ENCODE measurements at places on chromosomes 6 and 20.

DNA sequence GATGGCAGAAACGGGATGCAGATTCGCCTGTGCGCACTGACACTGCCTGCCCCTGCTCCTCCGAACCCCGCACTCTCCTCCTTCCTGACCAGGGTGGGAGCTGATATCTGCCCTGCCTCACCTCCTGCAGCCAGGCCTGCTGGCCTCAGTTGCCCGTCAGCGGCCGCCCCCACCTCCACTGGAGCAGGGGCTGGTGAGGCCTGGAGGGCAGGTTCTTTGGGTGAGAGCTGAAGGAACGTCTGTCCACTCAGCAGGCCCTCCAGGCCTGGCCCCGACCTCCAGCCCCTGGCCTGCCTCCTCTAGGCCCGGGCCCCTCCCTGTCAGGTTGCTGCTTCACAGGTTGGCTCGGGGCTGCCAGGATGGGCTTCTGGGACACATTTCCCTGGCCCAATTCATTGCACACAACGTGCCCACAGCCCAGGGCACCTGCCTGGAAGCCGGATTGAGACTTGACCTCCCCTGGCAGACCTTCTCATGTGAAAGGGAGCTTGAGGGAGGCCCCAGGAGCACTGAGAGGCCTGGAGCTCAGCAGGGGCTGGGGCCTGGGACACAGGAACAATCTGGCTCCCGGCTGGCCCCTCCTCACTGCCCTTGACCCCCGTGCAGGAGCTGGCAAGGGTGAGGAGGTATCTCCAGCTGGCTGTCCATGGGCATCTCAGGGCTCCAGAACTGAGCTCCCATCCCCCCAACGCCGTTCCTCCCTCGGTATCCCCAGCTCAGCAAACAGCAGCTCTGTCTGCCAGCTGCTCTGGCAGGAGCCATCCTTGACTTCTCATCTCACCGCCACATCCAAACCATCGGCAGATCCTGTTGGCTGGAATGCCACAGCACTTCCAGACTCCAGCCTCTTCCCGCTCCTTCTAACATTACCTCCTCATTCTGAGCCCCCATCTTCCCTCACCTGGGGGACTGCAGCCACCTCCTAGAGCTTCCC, 39.5 kb downstream of the SPDEF start:
- DNase-seq = no peak

GRCh38 chr6:1597121-1597744, 12.5 kb upstream of the FOXC1 start:
- DNase-seq = no peak

- DNase-seq = no peak
These were observed 3.6 kb upstream of the CD83 start for GRCh38 chr6:14113976-14114375.

- no peak for DNase-seq
These were observed 399.9 kb upstream of the MARCKS start for GRCh38 chr6:113457198-113457597.

- DNase-seq = no peak
These were observed 309.3 kb downstream of the HDGFL1 start for GRCh38 chr6:22878706-22879105.

DNA sequence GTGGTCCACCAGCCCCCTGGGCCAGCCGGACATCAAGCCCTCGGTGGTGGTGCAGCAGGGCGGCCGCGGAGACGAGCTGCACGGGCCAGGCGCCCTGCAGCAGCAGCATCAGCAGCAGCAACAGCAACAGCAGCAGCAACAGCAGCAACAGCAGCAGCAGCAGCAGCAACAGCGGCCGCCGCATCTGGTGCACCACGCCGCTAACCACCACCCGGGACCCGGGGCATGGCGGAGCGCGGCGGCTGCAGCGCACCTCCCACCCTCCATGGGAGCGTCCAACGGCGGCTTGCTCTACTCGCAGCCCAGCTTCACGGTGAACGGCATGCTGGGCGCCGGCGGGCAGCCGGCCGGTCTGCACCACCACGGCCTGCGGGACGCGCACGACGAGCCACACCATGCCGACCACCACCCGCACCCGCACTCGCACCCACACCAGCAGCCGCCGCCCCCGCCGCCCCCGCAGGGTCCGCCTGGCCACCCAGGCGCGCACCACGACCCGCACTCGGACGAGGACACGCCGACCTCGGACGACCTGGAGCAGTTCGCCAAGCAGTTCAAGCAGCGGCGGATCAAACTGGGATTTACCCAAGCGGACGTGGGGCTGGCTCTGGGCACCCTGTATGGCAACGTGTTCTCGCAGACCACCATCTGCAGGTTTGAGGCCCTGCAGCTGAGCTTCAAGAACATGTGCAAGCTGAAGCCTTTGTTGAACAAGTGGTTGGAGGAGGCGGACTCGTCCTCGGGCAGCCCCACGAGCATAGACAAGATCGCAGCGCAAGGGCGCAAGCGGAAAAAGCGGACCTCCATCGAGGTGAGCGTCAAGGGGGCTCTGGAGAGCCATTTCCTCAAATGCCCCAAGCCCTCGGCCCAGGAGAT, 1.0 kb downstream of the POU3F2 start:
- no peak for DNase-seq

DNA sequence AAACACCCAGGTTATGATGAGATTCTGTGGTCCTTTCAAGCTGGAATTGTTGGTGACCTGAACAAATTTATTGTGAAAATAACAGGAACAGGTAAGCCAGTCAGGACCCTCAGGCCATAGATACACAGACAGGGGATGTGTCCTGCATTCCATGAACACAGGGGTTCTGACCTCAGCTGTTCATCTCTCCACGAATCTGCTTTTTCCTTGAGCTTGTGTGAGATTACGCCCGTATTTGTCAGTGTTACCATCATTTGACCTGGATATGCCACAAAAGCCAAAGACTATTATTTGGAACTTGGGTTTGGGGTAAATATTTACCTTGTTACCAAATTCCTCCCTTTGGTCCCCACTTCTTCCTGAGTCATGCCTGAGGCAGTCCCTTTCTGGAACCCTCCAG, 288.9 kb downstream of the PREX1 start:
- DNase-seq = no peak

DNA sequence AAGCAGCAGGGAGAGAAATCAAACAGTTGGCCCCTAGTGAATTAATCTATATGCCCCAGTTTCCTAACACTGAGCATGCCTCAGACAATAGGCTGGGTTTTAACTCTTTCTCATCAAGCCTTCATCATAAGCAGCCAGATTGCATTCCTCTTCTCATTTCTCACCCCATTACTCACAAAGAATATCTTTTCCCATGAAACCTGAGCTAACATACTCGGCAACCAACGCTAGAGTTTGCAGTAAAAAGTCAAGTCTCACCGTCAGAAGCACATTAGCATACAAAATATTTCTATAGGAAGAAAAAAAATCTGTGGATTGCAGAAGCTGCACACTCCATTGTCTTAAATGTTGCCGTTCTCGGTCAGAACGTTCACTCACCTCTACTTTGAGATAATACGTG, 429.9 kb upstream of the ARID1B start:
- DNase-seq = no peak

- no peak for DNase-seq
These were observed 32.7 kb downstream of the TOX2 start for GRCh38 chr20:43947316-43947710.

GRCh38 chr20:63942250-63942951, 13.8 kb downstream of the UCKL1 start:
- DNase-seq = no peak

GRCh38 chr6:103538381-103538780, 1321.3 kb downstream of the HACE1 start:
- no peak for DNase-seq

GRCh38 chr6:20891161-20891560, 356.9 kb downstream of the CDKAL1 start:
- DNase-seq = no peak

DNA sequence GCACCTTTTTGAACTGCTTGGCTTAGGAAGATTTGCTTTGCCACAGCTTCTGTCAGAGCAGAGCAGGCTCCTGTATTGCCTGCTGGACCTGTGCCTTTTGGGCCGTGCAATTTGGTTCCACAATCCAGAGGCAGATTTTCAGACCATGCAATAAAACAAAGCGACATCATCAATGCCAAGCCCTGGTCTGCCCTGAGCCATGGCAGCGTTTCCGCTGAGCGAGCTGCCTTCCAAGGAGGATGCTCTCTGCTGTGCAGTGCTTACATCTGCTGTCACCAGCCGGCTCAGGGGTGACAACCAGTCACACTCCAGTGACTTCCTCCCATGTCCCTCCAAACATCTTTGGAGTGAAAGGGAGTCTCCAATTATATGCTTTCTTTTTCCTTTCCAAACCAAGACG, 282.2 kb downstream of the CDH26 start:
- no peak for DNase-seq

DNA sequence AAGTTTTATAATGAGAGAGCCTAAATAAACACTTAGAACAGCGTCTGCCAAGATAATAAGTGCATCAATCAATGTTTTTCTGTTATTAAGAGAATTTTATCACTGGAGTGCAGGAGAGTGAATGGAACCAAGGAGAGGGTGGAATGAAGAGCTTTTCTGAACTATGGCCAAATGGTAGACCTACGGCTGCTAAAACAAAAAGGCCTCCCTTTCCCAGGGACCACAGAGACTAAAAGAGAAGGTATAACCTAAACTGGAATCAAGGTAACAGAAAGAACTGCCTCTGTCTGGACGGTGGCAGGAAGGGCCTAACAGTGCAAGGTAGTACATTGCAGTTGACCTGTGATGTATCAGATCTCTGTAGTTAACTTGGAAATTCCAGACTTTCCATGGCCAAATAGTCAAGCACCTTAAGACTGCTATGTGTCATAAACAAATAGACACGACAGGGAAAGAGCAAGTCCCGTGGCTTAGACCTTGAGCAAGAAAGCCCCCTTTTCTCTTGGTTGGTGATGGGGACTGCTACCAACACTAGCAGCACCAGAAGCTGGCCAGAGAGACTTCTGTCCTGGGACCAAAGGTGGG, 5.5 kb downstream of the CNKSR3 start:
- no peak for DNase-seq

DNA sequence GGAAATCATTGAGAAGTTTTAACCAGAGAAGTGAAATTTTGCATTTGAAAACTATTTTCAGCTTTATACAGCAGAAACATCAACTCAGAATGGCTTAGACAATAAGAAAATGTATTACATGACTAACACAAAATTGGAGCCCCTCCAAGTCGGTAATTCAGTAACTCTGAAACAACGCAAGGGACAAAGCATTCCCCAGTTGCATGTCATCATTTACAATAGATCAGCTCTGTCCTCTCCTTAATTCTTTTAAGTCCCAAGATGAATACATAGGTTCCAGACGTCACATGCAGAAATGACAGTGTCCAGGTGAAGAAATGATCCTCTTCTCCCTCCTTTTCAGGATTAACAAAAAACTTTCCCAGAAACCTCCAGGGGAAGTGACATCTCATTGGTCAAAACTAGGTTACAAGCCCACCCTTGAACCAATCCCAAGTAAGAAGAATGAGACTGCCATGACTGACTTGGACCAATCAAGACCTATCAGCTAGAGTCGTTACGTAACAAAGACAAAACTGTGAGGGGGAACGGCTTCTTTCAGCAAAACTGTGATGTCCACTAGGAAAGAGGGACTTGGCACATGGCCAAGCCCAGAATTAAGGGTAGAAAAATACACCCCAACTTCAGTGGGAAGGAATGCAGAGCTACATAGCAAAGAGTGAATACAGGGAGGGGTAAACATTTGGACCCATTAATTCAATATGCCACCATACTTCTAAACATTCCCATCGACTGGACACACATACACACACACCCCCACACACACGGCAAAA, 149.8 kb upstream of the PRND start:
- DNase-seq = no peak

GRCh38 chr20:63314015-63314471, 21.1 kb downstream of the COL20A1 start:
- no peak for DNase-seq

DNA sequence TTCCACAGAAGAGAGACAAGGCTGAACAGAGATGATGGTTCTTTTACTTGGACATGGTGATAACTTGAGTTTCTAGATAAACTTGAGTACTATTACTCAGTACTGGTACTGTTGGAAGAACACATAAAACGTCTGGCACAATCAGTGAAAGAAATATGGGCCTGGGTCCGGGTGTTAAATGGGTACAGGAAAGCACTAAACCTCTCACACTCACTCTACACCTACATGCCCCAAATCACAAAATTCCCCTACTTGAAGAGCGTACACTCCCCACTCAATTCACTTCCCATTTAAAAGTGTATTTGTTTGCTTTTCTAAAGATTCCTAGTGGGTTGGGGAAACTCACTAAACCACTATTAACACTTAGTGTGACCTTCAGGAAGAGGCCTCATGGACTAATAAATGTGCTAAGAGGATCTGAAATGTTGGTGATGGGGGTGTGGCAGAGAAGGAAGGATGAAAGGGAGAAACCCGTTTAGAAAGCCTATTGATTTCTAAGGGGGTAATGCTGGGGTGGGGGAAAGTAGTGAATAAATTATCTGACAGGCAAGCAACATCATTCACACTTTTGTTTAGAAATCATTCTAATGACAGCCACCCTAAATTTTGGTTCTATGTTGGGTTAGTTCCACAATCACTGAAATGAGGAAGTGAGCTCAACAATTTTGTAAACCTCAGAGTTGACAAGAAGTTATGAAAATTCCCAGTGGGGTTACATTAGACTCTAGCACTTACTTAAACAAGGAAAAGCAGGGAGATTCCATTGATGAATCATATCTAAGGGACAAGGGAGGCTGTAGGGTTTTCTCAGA, 222.6 kb upstream of the MARCKS start:
- DNase-seq = no peak

GRCh38 chr20:36606158-36607066, 833 bp downstream of the RAB5IF start:
- DNase-seq = no peak

DNA sequence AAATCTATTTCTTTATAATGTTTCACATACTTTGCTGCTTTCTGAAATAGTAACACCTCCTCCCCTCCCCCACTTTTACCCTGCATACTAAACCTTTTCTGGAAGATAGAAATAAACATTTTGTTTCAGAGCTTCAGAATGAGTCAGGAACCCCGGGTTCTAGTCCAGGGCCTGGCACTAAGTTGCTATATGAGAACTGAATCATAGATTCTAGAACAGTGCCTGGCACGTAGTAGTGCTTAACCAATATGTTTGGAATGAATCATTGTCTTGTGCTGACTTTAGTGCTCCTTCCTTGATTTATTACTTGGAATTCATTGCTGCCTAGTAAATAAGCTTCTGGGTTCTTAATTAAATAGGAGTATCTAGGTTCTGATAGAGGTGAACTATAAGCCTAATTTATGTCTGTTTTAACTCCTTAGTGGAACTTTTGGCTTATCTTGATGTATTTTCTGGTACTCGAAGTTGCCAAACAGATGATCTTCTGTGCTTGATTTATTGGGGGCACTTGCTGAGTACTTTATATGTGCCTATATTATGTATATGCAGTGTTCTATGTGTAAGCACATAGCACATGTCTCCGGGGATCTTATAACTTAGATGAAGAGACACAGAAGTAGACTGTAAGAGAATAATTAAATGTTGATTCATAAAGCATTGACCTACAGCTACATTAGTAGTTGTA, 18.6 kb downstream of the TAB2 start:
- DNase-seq = no peak

DNA sequence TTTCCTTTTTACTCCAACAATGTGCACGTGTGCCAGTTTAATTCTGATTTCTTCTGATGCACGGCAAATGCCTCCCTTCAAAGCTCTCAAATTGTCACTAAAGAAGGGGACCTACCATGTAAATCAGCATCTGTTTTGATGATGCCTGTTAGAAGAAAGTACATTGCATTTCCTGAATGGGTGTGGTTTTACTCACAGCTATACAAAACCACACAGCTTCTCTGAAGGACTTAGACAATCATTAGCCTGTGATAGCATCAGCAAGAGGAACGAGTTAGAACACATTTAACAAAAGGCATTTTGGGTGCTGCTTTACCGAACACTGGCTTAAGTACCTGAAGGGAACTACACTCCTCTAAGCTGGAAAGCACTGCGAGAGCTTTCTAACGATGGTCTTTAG, 109.4 kb downstream of the ATXN1 start:
- no peak for DNase-seq

GRCh38 chr20:23086056-23086566, at the start of gene CD93:
CD93 (minus strand) TSS chr20:23086324; CDS start chr20:23086192, 132 bp downstream.
- no peak for DNase-seq
